Psoas muscle (tissue), 8 donors: ENCODE measurements at places on chromosomes 11 and 22. TPM values are rescaled to one million over a fixed set of nuclear protein-coding genes. Genes with fewer than 3 reads are reported as not detected.

TMEM126B gene
- 40.6 TPM for polyA plus RNA-seq

GRCh38 chr11:47289856-47290255, 19.9 kb downstream of the MADD start:
- DNase-seq: no peak

DNA sequence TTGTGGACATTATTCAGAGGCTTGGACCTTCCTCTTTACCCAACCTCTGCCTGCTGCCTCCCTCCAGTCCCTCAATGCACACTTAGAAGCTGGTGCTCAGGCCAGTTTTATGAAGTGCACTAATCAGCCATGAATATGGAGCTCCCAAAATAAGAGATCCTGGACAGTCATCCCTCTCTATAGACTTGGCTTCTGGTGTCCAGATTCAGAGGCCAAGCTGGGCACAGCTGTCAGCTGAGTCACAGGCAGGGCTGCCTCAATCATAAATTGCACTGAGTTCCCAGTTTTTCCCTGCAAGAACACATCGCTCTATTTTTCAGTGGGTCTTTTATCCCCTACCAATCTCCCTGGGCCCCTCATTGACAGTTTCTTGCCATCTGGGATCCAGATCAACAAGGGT, 161.7 kb upstream of the CADM1 start:
- no peak for DNase-seq

DNA sequence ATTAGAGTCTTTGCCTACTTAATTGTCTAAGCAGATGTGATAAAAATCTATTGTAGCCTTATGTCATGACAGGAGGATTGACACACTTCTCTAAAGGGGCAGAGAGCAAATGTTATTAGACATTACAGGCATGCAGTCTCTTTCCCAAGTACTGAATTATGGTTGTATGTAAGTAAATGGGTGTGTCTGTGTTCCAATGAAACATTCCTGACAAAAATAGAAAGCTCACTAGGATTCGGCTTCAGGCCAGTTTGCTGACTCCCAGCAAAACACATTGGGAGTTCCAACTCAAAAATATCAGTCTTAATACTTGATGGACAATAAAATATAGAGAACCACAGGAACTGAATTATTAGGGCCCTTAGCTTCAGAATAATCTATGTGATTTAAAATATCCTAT, 1480.4 kb downstream of the FAM181B start:
- no peak for DNase-seq

- DNase-seq: no peak
These were observed 3.6 kb upstream of the MED15 start for GRCh38 chr22:20503816-20504215.

- no peak for DNase-seq
These were observed 34.2 kb downstream of the CCDC81 start for GRCh38 chr11:86408845-86409244.

- no peak for DNase-seq
These were observed 146.8 kb upstream of the TTC12 start for GRCh38 chr11:113167599-113167998.

DNA sequence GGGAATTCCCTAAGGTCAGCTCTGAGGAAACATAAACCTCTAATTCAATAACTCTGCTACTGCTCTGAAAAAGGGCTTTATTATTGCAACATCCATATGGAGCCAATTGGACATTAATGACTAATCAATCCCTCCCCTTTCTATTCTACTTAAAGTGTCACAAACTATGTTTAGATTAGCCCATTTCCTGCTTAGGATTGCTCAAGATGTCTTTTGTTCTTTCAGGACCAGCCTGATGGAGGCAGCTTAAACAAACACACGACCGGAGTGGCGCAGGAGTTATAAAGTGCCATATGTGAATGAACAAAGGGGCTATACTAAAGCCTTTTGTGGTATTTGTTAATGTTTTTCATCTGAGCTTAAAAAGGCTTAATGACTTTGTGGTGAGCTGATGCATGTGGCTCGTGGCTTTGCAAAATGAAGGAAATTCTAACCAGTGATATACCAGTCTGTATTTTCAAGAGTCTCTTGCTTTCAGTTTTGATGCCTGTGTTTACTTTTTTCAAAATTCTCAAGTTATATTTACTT, 354.4 kb downstream of the SOX6 start:
- DNase-seq: no peak

- DNase-seq: no peak
These were observed 5.9 kb upstream of the TBX1 start for GRCh38 chr22:19754701-19755144.

GRCh38 chr11:126920833-126921232, 79.7 kb downstream of the KIRREL3 start:
- no peak for DNase-seq

PRR33 gene
- 0.61 TPM for polyA plus RNA-seq

DNA sequence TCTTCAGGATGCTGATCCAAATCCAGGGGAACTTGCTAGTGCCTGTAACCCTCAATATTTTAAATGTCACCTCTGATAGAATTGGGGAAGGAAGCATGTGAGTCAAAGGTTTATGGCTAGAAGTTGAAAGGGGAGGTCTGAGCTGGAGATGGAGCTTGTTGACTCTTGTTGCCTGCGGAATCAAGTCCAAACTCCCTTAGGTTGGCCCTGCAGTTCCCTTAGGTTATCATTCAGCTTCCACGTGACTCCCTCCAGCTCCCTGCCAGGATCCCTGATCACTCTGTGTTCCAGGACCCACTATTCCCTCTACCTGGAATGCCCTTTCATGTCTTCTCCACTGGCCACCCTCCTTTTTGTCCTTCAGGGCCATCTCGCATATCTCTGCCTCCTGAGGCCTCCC, 26.2 kb upstream of the LIPT2 start:
- DNase-seq: no peak

DNA sequence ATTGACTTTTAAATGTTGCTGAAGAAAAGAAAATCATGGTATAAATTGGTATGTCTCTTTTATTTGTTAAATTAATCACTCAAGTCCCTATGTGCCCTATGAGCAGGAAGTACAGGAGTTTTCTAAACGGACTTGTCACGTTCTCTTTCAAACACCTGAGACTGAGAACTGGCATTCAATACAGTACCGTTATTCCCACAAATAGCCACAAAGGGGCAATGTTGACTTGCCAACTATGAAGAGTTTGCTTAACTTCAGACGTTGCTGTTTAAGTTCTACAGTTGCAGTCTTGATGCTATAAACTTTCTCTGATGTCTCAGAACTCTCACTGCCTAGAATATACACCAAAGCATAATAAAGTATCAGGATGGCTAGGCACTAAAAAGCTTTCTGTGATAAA, 7.6 kb downstream of the OR56A1 start:
- no peak for DNase-seq

- no peak for DNase-seq
These were observed 139.4 kb downstream of the ATG16L2 start for GRCh38 chr11:72953637-72954036.

DNA sequence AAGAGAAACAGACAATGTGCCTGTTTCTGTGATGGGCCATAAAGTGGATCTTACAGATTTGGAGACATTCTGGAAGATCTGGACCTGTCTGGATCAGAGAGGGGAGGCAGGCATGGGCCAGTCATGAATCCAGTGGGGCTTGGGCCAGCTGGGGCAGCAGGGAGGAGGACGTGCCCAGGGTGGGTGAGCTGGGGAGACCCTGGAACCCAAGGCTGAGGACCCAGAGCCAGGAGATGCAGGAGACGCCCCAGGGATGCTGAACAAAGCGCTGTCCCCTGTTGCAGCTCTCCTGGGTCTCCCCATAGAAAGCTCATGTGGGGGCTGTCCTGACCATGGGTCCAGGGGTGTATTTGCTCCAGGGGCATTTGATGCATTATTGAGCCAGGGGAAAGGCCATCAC, 1.5 kb upstream of the APOBEC3A start:
- DNase-seq: no peak

- no peak for DNase-seq
These were observed 30.8 kb downstream of the PDGFB start for GRCh38 chr22:39214006-39214382.

- DNase-seq: no peak
These were observed 68.5 kb downstream of the ARFGAP2 start for GRCh38 chr11:47108214-47108613.

WT1 gene
- polyA plus RNA-seq: not detected

- DNase-seq: no peak
These were observed 84.0 kb upstream of the RTL6 start for GRCh38 chr22:44582016-44582415.

GRCh38 chr22:50307890-50308596, 597 bp upstream of the PLXNB2 start:
- peak; percentile 62 for DNase-seq

GRCh38 chr11:10305964-10306918, 1.4 kb downstream of the ADM start:
- peak; percentile 59 for DNase-seq

GRCh38 chr22:20015971-20016733, 471 bp downstream of the ARVCF start:
- no peak for DNase-seq

DNA sequence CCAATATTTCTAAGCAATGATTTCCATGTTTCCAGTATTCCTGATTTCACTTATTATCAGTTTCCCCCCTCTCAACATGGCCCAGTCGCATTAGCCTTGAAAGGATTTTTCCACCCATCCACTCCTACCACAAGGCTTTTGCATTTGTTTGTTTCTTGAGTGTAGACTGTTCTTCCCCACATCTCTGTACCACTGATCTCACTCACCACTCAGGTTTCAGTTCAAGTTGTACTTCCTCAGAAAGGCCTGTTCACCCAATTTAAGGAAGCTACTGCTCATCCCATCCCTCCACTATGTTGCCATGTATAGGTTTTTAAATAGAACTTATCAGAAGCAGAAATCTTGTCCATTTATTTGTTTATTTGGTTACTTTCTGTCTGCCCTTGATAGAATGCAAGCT, 472.3 kb downstream of the FAM181B start:
- DNase-seq: no peak

- DNase-seq: no peak
These were observed 959 bp upstream of the GP1BB start for GRCh38 chr22:19722178-19722981.

- no peak for DNase-seq
These were observed 131.1 kb downstream of the RASSF10 start for GRCh38 chr11:13140028-13140870.

USH1C gene
- 0.14 TPM for polyA plus RNA-seq

GRCh38 chr11:35326266-35326879, 93.0 kb downstream of the SLC1A2 start:
- no peak for DNase-seq

AIP gene
- polyA plus RNA-seq: 57.7 TPM

DNA sequence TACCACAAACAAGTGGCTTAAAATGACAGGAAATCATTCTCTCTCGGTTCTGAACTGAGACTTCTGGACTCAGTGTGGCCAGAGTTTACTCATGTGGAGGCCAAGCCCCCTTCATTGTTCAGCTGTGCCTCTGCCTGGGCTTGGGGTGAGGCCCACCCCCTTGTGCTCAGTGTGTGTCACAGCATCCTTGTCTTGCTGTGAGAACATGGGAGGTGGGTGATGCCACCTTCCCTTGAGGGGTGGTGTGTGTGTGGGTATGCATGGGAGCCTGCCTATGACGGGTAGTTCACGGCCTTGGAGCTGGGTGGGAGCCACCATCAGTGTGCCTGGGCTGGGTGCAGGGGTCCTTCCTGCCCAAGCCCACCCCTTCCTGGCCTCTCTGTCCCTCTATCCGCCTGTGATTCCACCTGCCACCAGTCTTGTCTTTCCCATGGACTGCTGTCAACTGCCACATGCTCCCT, 101.7 kb downstream of the MORC2 start:
- no peak for DNase-seq

- no peak for DNase-seq
These were observed 52.5 kb upstream of the A4GALT start for GRCh38 chr22:42773167-42773566.
